ENCODE measurements at places on chromosomes 1 and 21. TPM values are rescaled to one million over a fixed set of nuclear protein-coding genes. Genes with fewer than 3 reads are reported as not detected.

STX12 gene
- 49.0 TPM for total RNA-seq

LCE1D gene
- total RNA-seq = not detected

VSIG8 gene
- not detected for total RNA-seq

CA14 gene
- 0.35 TPM for total RNA-seq

CLIC6 gene
- total RNA-seq = 10.1 TPM

FALEC gene
- not detected for total RNA-seq

SERTAD4 gene
- 9.2 TPM for total RNA-seq

B3GALT2 gene
- 0.25 TPM for total RNA-seq

C8A gene
- total RNA-seq = 0.09 TPM

OR10J1 gene
- total RNA-seq = not detected

GRCh38 chr21:25487046-25487594 lies 120.2 kb downstream of the MRPL39 start:
- H3K4me1 ChIP-seq = no peaks in the 10 kb centered on the region
- no peak for DNase-seq
- no peak overlapping the region for H3K27ac ChIP-seq
- no peaks in the 10 kb centered on the region for H3K27me3 ChIP-seq

DNA sequence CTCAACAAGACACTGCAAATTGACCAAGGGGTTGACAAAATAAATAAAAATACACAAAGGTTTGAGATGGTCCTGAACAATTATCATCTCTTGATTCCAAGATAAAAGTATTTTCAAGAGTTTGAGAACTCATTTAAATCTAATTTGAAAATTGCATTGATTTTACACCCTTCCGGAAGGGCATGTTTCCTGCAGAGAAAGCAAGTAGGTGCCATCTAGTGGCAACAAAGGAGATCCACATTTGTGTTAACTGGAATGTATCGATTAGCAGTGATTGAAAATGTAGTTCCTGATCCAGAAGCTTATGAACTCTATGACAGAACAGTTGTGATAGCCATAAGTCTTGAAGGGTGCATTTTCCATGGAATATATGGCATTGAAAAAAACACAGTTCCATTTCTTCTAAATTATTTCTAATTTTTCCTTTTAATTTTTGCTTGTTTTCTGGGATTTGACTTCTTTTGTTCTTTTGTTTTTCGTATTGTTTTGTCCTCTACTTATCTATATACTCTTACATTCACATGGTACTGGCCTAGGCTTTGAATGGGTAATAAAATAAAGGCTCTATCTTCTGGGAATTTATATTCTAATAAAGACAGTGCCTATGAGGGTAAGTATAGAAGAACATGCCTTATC lies 143.7 kb downstream of the DNM3 start:
- no peak for DNase-seq
- H3K4me1 ChIP-seq = no peaks in the 10 kb centered on the region
- H3K4me3 ChIP-seq = no peak overlapping the region
- H3K27ac ChIP-seq = no peak overlapping the region

- no peaks in the 10 kb centered on the region for H3K4me1 ChIP-seq
- no peak overlapping the region for H3K27ac ChIP-seq
- H3K36me3 ChIP-seq = no peaks in the 10 kb centered on the region
- H3K4me3 ChIP-seq = no peak overlapping the region
Measured at GRCh38 chr1:220056374-220056773, 10.1 kb upstream of the EPRS1 start.

DNA sequence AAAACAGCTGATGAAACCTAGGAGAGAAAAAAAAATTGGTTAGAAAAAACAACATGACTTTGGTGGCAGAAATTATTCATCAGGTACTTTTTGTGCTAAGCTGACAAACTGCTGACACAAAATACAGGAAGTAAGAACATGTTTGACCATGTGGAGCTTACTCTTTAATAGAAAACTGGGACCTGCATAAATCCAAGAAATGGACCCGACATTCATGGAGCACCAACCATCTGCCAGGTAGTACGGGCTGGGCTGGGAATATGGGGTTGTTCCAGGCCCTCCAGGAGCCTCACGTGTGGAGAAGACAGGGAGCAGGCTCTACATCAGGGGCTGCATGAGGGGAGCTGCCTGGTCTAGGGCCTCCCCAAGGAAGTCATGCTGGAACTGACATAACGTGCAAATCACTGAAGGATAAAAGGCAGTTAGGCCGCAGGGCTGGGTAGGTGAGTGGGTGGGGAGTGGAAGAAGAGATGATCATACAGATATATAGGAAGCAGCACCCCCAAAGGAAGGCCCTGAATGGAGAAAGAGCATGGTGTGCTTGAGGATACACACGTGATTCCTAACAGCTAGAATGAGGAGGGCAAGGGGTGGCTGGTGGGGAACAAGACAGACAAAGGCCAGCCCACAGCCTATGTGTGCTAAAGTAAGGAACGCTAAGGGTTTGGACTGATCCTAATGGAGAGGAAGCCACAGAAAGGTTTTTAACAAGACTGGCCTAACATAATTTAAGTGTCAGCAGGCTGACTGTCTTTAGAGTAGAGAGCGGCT lies 26.1 kb downstream of the CD58 start:
- H3K27me3 ChIP-seq = no peaks in the 10 kb centered on the region
- no peak for DNase-seq
- H3K4me1 ChIP-seq = no peaks in the 10 kb centered on the region
- H3K4me3 ChIP-seq = no peak overlapping the region
- H3K36me3 ChIP-seq = peaks cover 9% of the 10 kb centered on the region

DNA sequence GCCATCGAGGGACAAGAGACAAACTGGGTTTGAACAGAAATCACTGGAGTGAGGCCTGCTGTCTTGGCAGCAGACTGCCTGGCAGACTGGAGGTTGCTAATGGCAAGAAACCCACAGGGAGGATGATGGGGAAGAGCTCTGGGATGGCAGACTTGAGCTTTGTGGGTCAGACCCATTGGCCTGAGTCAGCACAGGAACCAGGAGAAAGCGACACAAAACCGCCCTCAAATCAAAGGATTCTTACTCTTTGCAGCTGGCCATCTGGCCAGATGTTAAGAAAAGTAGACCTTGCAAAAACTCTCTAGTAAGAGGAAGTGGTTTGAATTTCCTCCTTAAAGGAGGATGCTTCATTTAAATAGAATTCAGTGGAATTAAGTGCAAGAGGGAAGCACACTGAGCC lies 195.2 kb upstream of the JUN start:
- no peaks in the 10 kb centered on the region for H3K4me1 ChIP-seq
- H3K27ac ChIP-seq = no peak overlapping the region
- no peak overlapping the region for H3K4me3 ChIP-seq
- no peaks in the 10 kb centered on the region for H3K36me3 ChIP-seq

DNA sequence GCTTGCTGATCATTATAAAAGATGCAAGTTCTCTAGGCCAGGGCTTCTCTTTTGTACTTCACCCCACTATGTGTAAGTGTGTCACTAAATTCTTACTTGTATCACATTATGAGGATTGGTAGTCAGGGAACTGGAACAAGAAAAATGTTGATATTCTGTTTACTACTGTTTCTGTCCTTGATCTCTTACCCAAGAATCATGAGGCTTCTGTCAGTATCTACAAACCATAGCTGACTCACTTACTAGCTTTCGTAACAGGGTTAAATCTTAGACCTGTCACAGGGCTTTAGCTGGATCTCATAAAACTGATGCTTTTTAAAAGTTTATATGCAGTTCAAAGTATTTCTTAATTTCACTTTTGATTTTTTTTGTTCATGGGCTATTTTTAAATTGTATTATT lies 681.2 kb downstream of the PLPP3 start:
- H3K27me3 ChIP-seq = no peaks in the 10 kb centered on the region
- DNase-seq = no peak
- no peaks in the 10 kb centered on the region for H3K4me1 ChIP-seq
- H3K36me3 ChIP-seq = no peaks in the 10 kb centered on the region
- no peak overlapping the region for H3K27ac ChIP-seq

- H3K27me3 ChIP-seq = no peaks in the 10 kb centered on the region
- H3K4me3 ChIP-seq = no peak overlapping the region
- H3K4me1 ChIP-seq = no peaks in the 10 kb centered on the region
- H3K36me3 ChIP-seq = no peaks in the 10 kb centered on the region
- DNase-seq = no peak
Measured at GRCh38 chr1:185973645-185974044, 239.5 kb downstream of the HMCN1 start.

- H3K27me3 ChIP-seq = no peaks in the 10 kb centered on the region
- H3K36me3 ChIP-seq = no peaks in the 10 kb centered on the region
- H3K27ac ChIP-seq = no peak overlapping the region
- H3K4me3 ChIP-seq = no peak overlapping the region
- H3K4me1 ChIP-seq = no peaks in the 10 kb centered on the region
Measured at GRCh38 chr1:40849801-40850592, 12.2 kb downstream of the CITED4 start.

GRCh38 chr1:19353596-19353995 lies 41.5 kb downstream of the SLC66A1 start:
- no peak overlapping the region for H3K27ac ChIP-seq
- no peak for DNase-seq
- H3K36me3 ChIP-seq = peaks cover 5% of the 10 kb centered on the region
- H3K4me3 ChIP-seq = no peak overlapping the region

GRCh38 chr1:68442822-68443556 lies 6.8 kb downstream of the RPE65 start:
- DNase-seq = peak; percentile 50
- no peaks in the 10 kb centered on the region for H3K4me1 ChIP-seq
- H3K27me3 ChIP-seq = no peaks in the 10 kb centered on the region
- no peak overlapping the region for H3K4me3 ChIP-seq
- no peaks in the 10 kb centered on the region for H3K36me3 ChIP-seq
- no peak overlapping the region for H3K27ac ChIP-seq

GRCh38 chr1:56897150-56898004 lies 42.8 kb downstream of the C8A start:
- H3K4me3 ChIP-seq = no peak overlapping the region
- no peaks in the 10 kb centered on the region for H3K36me3 ChIP-seq
- H3K4me1 ChIP-seq = no peaks in the 10 kb centered on the region

- H3K27ac ChIP-seq = no peak overlapping the region
- no peaks in the 10 kb centered on the region for H3K27me3 ChIP-seq
- H3K4me3 ChIP-seq = no peak overlapping the region
- no peaks in the 10 kb centered on the region for H3K4me1 ChIP-seq
- H3K36me3 ChIP-seq = no peaks in the 10 kb centered on the region
Measured at GRCh38 chr21:28604946-28605537, 387.6 kb downstream of the LTN1 start.

- H3K4me1 ChIP-seq = peaks cover 39% of the 10 kb centered on the region
- peak; percentile 41 for DNase-seq
- H3K27me3 ChIP-seq = no peaks in the 10 kb centered on the region
- peaks cover 5% of the 10 kb centered on the region for H3K36me3 ChIP-seq
- H3K27ac ChIP-seq = peak overlapping the region; percentile 100
Measured at GRCh38 chr1:44808938-44809917, 905 bp downstream of the BTBD19 start.

- H3K4me1 ChIP-seq = no peaks in the 10 kb centered on the region
- H3K27me3 ChIP-seq = no peaks in the 10 kb centered on the region
- no peak overlapping the region for H3K27ac ChIP-seq
- DNase-seq = no peak
- H3K36me3 ChIP-seq = no peaks in the 10 kb centered on the region
- no peak overlapping the region for H3K4me3 ChIP-seq
Measured at GRCh38 chr1:91535441-91535840, 34.8 kb downstream of the CDC7 start.

GRCh38 chr1:15885701-15886610 lies 38.4 kb downstream of the SPEN start:
- peak; percentile 97 for DNase-seq
- peaks cover 11% of the 10 kb centered on the region for H3K4me1 ChIP-seq
- no peaks in the 10 kb centered on the region for H3K27me3 ChIP-seq
- no peaks in the 10 kb centered on the region for H3K36me3 ChIP-seq
- H3K27ac ChIP-seq = peak overlapping the region; percentile 76
- peak overlapping the region; percentile 56 for H3K4me3 ChIP-seq

DNA sequence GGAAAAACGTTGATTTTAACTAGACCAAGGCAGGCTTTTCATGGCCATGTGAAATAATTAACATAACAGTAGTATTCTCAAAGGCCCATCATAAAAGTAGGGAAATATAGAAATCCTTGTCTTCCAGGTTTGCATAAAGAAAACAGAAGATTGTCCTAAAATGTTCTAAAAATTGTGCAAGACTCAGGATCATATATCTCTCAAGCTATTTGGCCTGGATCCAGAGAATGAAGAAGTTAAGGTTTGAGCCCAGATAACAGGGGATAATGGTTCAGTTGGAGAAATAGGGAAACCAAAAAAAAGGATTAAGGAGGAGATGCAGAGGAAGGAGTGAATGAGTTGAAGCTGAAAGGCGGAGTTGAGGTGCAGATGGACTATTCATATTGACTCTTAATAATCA lies 555.5 kb upstream of the NR5A2 start:
- no peak overlapping the region for H3K27ac ChIP-seq
- no peaks in the 10 kb centered on the region for H3K4me1 ChIP-seq
- no peak for DNase-seq
- H3K4me3 ChIP-seq = no peak overlapping the region

DNA sequence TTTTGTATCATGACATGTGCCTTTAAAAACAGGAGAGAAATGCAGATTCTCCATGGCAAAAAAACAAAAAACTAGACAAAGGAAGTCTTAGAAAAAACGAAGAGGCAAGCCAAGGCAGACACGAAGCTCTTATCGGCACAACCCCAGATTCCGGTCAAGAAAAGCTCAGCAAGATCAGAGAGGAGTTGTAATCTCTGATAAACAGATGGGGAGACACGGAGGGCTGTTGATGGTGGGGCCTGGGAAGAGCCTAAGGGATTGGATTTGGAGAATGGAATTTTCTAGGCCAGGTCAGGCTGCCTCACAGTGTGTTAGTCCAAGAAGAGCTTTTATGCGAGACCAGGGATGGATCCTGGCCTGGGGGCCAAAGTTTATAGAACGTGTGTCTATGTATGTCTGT lies 96.2 kb upstream of the AKT3 start:
- H3K4me1 ChIP-seq = no peaks in the 10 kb centered on the region
- no peak for DNase-seq
- no peak overlapping the region for H3K4me3 ChIP-seq
- no peaks in the 10 kb centered on the region for H3K27me3 ChIP-seq
- H3K27ac ChIP-seq = no peak overlapping the region

- no peak overlapping the region for H3K4me3 ChIP-seq
- no peak for DNase-seq
- H3K27me3 ChIP-seq = no peaks in the 10 kb centered on the region
- H3K36me3 ChIP-seq = no peaks in the 10 kb centered on the region
- no peak overlapping the region for H3K27ac ChIP-seq
- no peaks in the 10 kb centered on the region for H3K4me1 ChIP-seq
Measured at GRCh38 chr1:187763976-187764375, 935.2 kb downstream of the PLA2G4A start.

GRCh38 chr1:214377485-214377884 lies 96.5 kb downstream of the SMYD2 start:
- H3K27ac ChIP-seq = no peak overlapping the region
- no peaks in the 10 kb centered on the region for H3K4me1 ChIP-seq
- DNase-seq = no peak
- no peak overlapping the region for H3K4me3 ChIP-seq
- H3K27me3 ChIP-seq = no peaks in the 10 kb centered on the region

All from kidney (tissue), 22 donors.